ENCODE measurements at places on chromosomes 3 and 15.

DNA sequence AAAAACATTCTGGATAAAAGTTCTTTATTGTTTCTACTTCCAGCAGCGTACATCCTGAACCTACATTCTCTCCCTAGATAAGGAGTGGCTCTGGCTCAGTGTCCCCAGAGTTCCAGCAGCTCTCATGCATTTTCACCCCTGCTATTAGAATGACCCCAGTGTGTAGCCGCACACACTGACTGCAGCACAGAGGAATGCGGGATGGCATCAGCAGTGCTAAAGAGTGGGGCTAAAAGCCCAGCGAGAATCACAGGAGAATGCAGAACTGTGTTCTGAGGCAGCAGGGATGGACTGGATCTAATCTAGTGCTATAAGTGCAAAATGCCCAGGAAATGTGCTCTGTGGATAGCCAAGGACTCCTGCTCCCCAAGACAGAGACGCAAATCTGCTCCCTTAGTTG, 66.4 kb upstream of the TJP1 start:
- no peak for DNase-seq

GRCh38 chr15:92077353-92078085, 224.0 kb downstream of the SLCO3A1 start:
- peak; percentile 69 for DNase-seq

- no peak for DNase-seq
Measured at GRCh38 chr3:84727616-84728015, 231.2 kb upstream of the CADM2 start.

GRCh38 chr3:189170559-189170958, 1.2 kb upstream of the TPRG1 start:
- no peak for DNase-seq

DNA sequence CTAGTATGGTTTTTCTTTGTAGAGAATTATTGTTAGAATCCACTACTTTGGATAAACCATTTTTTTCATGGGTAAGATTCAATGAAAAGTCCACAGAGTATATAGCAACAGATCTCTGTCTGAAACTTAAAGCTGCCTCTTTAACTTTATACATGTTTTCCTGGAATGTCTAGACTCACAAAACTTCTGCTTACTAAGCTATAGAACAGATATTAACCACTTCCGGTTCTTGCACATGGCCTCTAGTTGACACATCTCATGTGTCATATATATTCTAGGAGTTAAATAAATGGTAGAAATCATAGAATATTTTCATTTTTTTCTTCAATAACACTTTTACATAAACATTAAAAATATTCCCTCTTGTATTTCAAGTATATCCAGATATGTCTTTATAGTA, 1693.9 kb downstream of the SI start:
- DNase-seq, result no peak

- no peak for DNase-seq
Measured at GRCh38 chr3:16449369-16449768, 64.1 kb downstream of the RFTN1 start.

- no peak for DNase-seq
Measured at GRCh38 chr3:194852831-194853508, 167.3 kb downstream of the FAM43A start.

GRCh38 chr3:113565555-113565954, 33.2 kb downstream of the SIDT1 start:
- no peak for DNase-seq

Measured in activated naive CD8-positive, alpha-beta T cell treated with anti-CD3 and anti-CD28 coated beads, Interleukin-2, amount 50 U/mL, for 24 hours (primary cell).